ENCODE measurements at places on chromosomes 2 and 18.

GRCh38 chr2:112790305-112790704 lies 6.0 kb upstream of the IL1A start:
- no peak for DNase-seq

- DNase-seq, result no peak
Observed at GRCh38 chr2:44895061-44895460, 46.4 kb upstream of the SIX3 start.

DNA sequence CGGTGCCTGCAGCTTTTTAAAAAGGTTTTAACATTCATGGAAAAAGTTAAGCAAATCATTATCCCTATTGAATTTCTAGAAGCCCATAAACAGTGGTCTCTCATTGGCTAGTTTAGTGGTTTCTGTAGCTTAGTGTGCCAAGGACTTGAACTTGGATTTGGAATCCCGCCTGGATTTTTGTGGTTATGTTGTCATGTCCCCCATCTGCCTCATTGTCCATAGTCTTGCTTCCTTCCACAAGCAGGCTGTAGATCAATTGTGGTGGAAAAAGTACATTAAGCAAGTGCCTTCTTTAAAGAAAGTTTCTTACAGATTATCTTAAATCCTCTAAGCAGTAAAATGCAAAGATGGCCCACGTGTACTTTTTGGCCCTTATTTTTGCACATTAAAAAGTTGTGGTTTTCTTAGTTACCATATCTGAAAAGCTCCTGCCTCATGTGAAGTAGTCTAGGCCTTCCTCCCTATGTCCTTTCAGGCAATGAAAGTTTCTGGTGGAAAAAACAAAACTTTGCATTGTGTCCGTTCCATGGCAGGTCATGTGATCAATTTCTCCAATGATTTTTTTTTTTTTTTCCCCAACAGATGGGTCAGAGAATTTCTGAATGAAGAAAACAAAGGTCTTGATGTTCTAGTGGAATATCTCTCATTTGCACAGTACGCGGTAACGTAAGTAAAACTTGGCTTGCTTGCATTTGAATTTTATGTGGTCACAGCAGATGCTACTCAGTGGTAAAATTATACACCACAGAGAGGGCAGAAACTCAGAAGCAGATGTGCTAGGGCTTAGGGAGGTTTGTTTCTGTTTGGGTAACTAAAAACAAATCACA lies 158.9 kb downstream of the PRPF40A start:
- no peak for DNase-seq

DNA sequence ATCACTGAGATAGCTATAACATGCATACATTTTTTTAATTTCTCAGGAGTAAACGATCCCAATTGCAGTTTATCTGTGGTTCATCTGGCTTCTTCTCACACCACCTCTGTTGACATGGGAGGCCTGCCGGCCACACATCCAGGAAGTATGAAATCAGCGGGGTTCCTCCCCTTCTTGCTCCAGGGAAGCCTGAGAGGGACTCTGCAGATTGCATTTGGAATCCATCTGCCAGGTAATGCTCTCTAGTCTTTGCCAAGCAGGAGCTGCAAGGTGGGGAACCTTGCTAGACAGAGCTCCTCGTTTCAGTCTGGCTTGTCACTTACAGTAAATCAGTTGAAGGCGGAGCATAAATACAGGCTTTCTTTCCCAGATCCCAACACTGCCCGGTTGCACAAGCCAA lies 49.9 kb downstream of the SOX11 start:
- DNase-seq, result no peak

DNA sequence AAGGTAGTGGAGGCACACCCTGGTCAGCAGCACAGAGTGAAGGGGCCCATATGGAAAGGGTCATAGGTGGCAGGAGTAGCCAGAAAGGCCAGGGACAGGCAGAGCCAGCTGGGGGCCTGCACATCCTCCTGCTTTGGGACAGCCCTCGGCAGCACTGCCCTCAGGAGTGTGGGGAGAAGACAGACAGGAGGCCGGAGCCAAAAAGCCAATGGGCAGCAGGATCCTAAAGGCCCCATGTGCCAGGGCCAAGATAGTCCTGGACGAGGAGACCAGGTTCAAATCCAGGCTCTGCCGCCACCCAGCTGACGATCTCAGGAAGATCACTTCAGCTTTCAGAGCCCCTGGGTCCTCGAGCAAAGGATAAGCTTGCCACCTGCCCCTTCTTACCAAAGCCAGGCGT lies 220.1 kb downstream of the TMEM163 start:
- no peak for DNase-seq

- DNase-seq, result no peak
Observed at GRCh38 chr18:79991494-79991893, 3.1 kb upstream of the TXNL4A start.

GRCh38 chr2:12106440-12107080 lies 360.1 kb downstream of the LPIN1 start:
- no peak for DNase-seq

DNA sequence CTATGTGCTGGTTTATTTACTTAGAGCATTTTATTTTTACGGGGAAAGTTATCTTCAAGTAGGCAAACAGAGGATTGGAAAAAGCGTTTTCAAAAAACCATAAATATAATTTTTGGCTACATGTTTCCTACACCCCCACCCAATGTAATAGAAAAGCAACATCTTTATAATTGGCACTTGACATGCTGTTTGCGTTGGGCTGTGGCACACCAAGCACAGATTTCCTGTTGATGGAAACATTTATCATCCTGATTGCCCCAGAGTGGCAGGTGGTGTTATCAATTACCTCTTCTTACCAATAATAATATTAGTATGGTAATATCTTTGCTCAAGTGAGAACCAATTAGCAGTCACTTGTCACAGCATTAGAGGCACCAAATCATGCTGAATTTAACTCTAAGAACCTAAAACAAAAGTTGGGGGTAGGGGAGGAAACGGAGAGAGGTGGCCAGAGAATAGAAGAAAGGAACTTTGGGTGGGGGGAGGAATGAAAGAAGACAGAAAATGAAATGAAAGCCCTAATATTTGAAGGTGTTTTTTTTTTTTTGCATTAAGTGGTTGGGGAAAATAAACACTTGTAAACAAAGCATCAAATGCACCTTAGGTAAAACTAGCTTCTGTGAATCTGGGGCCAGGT lies 3.8 kb upstream of the SALL3 start:
- no peak for DNase-seq

DNA sequence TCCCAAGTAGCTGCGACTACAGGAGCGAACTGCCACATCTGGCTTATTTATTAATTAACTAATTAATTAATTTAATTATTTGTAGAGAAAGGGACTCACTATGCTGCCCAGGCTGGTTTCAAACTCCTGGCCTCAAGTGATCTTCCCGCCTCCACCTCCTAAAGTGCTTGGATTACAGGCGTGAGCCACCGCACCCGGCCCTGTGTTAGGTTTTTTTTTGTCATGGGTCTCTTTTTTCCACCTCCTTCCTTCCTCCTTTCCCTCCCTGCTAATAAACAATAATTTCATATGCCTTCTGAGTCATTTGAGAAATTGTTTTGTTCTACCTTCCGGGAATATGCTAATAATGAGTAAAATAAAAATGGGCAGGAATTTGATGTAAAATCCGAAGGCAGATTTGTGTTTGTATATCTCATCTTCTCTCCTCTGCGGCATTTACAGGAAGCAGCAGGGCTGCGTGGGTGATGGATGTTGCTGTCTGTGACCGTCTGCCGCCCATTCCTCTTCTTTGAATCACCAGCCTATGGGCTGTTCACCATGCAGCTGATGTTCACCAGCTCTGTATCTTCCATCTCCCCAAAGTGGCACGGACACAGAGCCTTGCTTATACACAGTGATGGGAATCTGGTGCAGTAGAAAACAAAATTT lies 89.9 kb downstream of the ACSL3 start:
- no peak for DNase-seq

- no peak for DNase-seq
Observed at GRCh38 chr2:83368916-83369315, 1090.2 kb downstream of the SUCLG1 start.

DNA sequence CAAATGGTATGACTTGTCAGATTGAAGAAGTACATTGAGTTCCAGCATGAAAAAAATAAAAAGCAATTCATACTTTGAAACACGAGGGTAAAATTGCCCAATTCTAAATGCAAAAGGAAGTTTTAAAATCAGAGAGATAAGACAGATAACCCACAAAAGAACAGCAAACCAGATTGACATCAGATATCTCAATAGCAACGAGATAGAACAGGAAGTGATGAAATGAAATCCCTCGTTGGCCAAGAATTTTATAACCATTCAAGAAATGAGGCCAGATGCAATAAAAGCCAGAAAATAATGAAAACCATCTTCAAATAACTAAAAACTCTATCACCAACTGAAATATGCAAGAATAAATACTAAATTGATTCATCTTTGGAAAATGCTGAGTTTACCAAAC lies 172.8 kb downstream of the CD226 start:
- no peak for DNase-seq

- no peak for DNase-seq
Observed at GRCh38 chr2:170586571-170587095, 128.5 kb upstream of the SP5 start.

DNA sequence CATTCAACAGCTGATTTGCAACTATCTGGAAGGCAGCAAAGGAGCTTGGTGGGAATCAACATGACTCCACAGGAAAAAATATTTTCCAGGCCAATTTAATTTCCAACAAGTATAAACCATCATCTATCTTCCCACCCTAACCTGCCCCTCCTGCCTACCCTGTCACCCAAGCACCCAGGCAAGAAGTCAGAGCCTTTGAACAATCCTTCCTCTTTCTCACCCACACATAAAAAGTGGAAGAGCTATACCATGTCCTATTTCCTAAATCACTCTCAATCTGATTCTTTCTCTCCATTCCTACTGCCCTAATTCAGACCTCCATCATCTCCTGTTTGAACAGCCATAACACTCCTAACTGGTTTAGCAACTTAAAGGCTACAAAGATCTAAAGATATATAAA lies 12.7 kb downstream of the SPIRE1 start:
- DNase-seq, result no peak

GRCh38 chr2:156536534-156536933 lies 100.4 kb downstream of the GPD2 start:
- DNase-seq, result no peak

DNA sequence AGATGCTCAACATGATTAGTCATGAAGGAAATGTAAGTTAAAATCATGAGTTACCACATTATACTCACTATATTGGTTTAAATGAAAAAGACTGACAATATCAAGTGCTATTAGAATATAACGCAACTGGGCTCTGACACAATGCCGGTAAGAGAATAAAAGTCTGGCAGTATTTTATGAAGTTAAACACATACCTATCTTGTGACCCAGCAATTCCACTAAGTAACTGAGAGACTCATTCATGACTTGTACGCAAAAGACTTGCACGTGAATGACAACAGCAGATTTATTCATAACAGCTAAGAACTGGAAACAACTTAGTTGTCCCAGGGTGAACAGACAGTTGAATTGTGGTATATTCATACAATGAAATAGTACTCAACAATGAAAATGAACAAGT lies 342.1 kb downstream of the SLC4A3 start:
- no peak for DNase-seq

- DNase-seq, result no peak
Observed at GRCh38 chr2:111048856-111049768, 71.6 kb upstream of the BCL2L11 start.

Data from CMK (cell line).